ENCODE measurements at places on chromosomes 11 and 22.

DNA sequence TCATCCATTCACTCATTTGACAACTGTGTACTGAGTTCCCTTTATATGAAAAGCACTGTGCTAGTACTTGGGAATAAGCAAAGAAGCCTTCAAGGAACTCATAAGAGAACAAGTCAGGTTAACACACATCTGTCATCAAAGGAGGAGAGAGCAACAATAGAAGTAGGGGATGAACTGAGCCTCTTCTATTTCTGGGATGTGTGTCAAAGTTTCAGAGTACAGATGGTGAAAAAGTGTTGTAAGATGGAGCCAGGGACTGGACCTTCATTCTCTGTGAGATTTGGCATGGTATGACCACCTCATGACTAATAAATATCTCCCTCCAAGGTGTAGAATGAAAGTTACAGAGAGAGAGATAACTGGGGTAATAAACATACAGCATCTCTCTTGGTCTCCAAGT is 349.8 kb upstream of the PLET1 start:
- no peak for DNase-seq

- DNase-seq = no peak
Measured at GRCh38 chr11:95575517-95575916, 214.1 kb downstream of the FAM76B start.

GRCh38 chr11:134657631-134658030 is 245.6 kb upstream of the B3GAT1 start:
- no peak for DNase-seq

DNA sequence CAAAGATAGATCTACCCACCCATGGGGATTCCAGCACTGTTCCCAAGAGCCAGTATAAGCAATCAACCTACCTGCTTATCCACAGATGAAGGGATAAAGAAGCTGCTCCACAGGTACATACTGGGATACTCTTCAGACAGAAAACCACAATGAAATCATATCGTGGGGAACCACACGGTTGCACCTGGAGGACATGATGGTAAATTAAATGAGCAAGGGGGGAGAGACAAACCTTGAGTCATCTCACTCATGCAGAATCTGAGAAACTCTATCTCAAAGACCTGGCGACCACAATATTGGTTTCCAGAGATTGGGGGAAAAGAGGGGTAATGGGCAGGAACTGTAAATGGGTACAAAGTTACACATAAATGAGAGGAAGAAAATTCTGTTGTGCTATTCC is 14.5 kb downstream of the RGL4 start:
- DNase-seq = no peak

GRCh38 chr11:64723117-64723906 is at the start of gene NRXN2:
Gene NRXN2 (minus strand): TSS chr11:64723197. CDS start chr11:64713699, 9,498 bp downstream.
- peak; percentile 98 for DNase-seq

GRCh38 chr11:124143034-124143433 is 27.8 kb downstream of the VWA5A start:
- no peak for DNase-seq

- no peak for DNase-seq
Measured at GRCh38 chr11:12800032-12800671, 125.9 kb downstream of the TEAD1 start.

GRCh38 chr11:44356351-44356750 is 46.4 kb upstream of the ALX4 start:
- no peak for DNase-seq

DNA sequence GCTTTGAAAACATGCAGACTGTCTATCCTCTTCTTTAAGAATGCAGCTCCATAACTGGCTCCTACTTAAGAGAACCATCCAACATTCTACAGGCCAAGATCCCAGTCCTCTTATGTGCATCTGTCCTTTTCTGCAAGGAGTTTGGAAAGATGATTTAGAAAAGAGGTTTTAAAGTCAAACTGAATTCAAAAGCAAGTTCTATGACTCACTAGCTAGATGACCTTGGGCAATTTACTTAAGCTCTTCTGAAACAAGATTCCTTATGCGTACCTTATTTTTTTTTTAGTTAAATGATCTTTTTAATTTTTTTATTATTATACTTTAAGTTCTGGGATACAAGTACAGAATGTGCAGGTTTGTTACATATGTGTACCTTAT is 29.2 kb downstream of the GUCY1A2 start:
- no peak for DNase-seq

DNA sequence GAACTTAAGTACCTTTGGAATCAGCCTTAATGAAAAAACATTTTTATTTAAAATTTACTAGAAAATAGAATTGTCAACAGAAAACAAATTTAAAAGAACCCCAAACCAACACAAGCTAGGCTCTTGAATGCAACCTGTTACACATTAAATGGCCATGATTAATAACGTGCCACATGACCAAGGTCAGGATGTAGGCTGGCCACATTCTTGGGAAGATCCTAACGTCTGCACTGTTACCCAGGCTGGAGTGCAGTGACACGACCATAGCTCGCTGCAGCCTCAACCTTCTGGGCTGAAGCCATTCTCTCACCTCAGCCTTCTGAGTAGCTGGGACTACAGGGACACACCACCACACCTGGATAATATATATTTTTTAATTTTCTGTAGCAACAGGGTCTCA is 126.4 kb upstream of the APOA1 start:
- no peak for DNase-seq

DNA sequence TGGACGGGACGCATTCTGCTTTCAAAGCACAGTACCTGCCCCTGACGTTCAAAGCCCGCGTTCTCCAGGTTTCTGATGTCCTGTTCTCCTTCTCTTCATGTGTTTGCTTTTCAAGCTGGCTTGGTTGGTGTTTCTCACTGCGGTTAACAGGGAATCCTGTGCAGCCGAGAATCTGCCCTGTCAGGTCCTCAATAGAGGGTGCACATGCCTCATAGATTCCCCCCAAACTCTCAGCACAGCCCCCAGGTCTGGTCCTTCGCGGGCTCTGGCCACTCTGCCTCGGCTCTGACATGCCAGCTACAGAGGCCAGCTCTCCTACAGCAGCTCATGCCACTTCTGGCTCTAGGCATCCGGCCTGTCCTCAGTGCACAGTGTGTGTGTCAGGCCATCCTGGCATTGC is 1343.8 kb downstream of the TBC1D22A start:
- no peak for DNase-seq

- DNase-seq = no peak
Measured at GRCh38 chr11:44989831-44990566, 39.3 kb upstream of the TP53I11 start.

DNA sequence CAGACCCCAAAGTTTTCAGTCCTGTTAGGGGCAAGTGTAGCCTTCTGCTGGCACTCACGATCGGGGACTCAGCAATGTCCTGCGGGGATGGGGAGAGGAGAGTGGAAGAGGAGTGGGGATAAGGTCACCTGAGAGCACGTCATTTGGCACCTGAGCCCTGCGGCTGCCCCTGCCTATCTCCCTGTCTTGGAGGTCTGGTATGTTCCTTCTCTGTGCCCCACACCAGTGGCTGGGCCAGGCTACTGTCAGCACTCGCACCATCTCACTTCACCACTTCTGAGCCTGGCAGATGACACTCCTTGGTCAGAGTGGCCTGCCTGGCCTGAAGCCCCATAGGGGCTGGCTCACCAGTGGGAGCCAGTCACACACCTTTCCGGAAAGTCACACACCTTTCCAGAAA is 20.1 kb upstream of the CHADL start:
- no peak for DNase-seq

DNA sequence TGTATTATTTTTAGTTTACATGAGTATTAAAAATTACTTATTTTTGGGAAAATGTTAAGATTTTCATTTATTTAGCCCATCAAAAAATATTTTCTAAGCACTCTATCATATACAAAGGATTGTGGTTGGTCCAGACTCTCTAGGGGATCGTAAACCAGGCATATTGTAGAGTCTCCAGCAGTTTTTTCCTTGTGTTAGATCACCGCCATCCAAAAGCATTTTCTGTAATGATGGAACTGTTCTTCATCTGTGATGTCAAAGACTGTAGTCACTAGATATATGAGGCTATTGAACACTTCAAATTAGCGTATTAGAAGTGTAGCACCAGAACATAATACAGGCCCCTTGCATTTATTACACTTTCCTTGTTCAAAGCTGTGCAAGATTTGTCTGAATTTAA is 154.9 kb downstream of the SBF2 start:
- DNase-seq = no peak

DNA sequence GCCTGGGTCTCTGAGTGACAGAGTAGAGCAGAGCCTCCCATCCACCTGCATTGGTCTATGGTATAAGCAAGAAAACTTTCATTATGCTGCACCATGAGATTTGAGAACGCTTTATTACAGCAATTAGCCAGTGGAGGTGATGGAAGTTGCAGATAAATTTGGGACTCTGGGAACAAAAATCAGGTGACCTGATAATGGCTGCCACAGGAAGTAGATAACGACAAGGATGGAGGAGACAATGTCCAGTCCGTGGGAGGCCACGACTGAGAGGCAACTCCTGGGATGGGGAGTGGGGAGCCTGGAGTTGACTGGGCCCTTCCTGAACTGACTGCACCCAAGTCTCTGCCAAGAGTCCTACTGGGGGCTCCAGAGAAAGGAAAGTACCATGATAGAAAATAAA is 4.7 kb downstream of the MRGPRD start:
- no peak for DNase-seq

DNA sequence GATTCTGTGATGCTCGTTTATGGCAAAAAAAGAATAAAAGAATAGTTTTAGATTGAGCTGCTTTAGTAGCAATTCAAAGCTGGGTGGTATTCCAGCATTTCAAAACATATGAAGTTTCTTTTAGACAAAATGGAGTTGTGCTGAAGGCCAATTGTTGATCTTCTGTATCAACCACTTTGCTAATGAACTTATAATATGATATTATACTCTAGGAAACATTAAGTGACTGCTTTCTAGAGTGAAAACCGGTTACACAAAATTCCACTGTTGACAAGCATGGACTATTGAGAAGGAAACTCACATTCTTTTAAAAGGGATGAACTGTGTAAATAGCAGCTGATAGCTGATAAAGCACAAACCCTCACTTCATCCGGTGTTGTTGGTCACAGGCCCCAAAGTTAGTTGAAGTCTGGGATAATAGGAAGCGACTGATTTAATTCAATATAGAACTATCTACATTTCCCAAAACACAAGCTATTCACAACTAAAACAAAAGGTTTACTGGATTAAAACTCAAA is 255.1 kb downstream of the CADM1 start:
- DNase-seq = no peak

DNA sequence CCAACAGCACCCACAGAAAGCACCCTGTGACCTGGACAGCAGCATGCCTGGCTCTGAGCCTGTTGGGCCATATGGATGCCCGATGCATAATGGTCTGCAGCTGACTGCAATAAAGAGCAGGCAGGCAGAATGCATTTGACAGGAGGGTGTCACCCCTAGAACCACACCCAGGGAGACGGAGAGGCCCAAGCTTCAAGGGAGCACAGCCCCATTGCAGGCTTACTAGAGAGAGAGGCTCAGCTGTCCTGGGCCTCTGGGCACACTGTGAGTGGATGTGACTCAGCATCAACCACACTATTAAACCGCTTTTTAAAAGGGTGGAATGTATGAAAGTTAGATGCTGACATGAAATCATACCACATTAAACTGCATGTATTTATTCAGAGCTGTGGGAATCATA is 365.3 kb downstream of the CTTN start:
- no peak for DNase-seq

- DNase-seq = no peak
Measured at GRCh38 chr22:35148866-35149548, 83.0 kb downstream of the ISX start.

GRCh38 chr11:134070342-134070845 is 1.5 kb downstream of the JAM3 start:
- no peak for DNase-seq

GRCh38 chr22:47062126-47062525 is 299.7 kb downstream of the TBC1D22A start:
- DNase-seq = no peak

GRCh38 chr11:64218628-64219353 is 7.2 kb downstream of the TRPT1 start:
- DNase-seq = no peak

Data from GM20000 (cell line).